NCI-H2171 treated with DMSO at 0.1 percent for 48 hours (cell line): ENCODE measurements at places on chromosomes 2 and 18.

- no peak for DNase-seq
These were observed 166.6 kb upstream of the PKDCC start for GRCh38 chr2:41881249-41881648.

DNA sequence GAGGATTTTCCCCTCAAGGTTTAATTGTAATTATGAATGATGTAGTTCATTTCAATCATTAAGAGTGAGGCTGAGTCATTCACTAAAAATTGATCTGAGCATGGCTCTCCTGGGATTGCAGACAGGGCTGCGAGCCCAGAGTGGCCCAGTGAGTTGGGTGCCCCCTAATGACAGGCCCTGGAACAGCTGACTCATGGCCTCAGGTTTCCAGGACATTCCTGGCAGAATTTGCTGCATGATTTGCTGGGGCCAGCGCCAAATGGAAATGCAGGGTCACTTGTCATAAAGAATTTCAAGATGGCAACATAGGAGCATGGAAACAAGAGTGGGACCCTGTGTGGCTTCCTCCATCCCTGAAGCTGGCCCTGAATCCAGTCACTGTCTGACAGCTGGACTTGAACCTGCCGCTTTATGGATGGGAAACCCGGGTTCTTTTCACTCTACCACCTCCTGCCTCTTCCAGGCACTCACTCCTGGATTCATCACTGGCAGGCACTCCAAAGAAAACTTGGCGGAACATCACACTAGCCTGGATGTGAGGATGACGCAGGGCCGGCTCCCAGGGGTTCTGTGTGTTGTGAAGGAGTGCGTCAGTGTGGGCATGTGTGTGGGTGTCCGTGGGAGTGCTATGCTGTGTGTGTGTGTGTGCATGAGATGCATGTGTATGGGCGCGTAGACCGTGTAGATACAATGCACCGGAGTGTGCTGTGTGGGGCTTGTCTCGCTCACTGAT is 15.2 kb downstream of the OTOF start:
- peak; percentile 20 for DNase-seq

DNA sequence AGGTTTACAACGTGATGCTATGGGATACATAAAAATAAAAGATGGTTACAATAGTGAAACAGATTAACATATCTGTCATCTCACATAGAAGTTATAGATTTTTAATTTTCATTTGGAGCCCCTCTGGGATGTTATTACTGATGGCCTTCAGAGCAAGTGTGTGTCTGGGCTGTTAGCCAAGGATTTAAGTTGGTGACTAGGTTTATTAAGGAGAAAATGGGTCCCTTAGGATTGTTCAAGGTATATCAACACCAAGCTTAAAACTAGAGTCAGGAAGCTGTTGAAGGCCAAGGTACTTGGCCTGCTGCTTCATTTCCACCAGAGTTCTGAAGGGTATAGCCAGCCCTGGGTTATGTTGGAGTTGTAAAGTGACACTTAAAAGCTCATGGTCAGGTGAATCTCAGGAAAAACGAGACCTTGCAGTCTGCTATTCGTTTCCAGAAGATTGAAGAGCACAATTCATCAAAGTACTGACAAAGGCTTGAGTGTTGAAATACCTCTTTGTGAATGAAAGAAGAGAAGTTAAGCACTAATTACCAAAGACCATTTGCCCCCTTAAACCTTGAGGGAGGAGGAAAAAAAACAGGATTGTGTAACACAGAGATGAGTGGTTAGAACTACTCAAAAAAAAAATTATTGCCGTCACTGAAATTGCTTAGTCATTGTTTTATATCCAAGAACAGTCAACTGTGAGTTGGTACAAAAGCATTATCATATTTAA is 48.4 kb downstream of the MAP2 start:
- DNase-seq, result peak; percentile 87

DNA sequence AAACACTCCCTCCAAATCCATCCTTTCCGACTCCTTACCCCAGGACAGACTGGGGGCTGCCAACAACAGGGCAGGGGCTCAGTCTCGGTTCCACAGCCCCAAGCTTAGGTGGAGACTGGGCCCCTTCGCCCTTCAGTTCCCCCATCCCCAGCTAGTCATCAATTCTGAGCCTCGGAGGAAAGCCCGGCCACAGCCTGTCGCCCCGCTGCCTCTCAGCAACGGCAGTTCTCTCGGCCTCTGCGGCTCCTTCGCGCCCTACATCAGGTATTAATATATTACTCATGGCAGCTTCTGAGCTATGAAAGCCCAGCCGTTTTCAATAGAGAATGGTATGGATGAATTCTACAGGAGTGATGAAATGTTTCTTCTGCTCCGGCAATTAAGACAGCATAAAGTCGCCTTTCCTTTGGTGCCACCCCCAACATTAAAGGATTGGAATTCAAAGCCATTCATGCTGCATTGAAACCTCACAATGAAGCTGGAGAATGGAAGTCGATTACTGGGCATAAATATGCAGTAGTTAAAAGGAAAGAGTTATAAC is 2.8 kb downstream of the HDAC4 start:
- DNase-seq, result no peak

- no peak for DNase-seq
These were observed 90.7 kb downstream of the NCKAP5 start for GRCh38 chr2:133477616-133477990.

GRCh38 chr18:34221971-34222306 is 2.8 kb downstream of the NOL4 start:
- DNase-seq, result peak; percentile 69

DNA sequence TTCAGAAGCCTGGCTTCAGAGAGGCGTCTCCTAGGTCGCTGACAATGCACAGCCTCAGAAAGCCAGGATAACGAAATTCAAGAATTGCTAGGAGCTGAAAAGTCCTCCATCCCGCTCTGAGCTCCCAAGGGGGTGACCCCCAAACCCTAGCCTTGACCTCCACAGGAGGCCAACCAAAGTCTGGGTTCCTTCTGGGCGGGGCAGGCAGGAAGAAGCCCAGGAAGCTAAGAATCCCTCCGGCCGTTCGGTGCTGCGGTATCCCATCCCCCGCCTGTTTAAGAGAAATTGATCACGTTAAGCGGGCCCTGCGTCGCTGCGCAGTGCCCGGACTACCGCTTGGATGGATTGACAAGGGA is 2.5 kb upstream of the OSR1 start:
- no peak for DNase-seq

DNA sequence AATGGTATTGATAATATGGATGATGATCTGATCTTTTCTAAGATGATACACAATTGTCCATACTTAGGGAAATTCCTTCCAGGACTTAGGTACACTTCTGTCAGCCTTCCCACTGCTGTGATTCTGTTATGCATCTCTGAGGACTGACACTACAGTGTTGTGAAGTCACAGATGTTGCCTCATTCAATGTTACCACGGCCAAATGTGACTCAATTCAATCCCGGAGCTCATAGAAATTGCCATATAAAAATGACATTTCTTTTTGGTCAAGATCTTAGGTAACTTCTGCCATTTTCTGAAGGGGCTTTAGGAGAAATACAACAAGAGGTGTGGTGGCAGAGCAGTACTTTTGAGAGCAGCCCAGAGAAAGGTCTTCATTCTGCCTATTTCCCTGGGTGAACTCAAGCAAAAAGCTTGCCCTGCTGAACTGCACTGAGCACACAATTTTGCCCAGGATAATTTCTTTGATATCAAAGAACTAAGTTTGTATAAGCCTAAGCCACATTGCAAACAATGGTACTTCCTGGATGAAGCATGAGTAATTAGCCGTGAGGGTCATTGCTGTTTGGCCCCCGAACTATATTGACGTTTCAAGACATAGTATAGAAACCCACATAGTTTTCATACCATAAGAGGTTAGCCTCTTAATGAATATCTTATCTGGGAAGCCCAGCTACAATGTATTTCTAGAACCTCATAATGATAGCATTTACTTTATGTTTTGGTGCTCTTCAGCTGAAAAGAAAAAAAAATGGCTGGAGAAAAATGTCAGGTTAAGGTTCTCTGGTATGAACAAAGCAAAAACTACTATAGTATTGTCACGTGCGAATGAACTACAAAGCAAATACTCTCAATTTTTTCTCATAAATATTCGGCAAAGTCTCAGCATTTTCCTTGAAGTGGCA is 437.4 kb downstream of the MEIS1 start:
- DNase-seq, result no peak

- DNase-seq, result no peak
These were observed 51.8 kb downstream of the FSIP2 start for GRCh38 chr2:185790361-185790760.

DNA sequence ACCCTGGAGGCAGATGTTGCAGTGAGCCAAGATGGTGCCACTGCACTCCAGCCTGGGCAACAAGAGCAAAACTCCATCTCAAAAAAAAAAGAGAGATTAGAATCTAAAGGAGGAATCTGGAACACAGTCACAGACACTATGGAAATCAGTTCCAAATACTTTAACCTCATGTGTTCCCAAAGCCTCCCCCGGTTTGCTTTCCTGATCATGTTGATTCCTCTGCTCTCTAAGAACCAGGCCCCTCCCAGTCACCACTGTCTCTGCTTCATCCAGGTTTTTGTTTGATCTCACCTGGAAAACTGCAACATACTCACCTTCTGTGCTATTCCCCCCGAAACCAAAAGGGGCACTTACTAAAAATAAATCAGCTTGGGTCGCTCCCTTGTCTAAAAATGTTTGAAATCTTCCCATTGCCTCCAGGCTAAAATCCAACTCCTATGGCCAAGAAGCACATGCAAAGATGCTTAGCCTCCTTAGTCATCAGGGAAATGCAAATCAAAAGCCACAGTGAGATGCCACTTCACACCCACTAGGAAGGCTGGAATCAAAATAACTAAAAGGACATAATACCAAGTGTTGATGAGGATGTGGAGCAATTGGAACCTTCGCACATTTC is 6.2 kb upstream of the NEU2 start:
- no peak for DNase-seq

- no peak for DNase-seq
These were observed 86.7 kb downstream of the TMEM18 start for GRCh38 chr2:590214-591175.

DNA sequence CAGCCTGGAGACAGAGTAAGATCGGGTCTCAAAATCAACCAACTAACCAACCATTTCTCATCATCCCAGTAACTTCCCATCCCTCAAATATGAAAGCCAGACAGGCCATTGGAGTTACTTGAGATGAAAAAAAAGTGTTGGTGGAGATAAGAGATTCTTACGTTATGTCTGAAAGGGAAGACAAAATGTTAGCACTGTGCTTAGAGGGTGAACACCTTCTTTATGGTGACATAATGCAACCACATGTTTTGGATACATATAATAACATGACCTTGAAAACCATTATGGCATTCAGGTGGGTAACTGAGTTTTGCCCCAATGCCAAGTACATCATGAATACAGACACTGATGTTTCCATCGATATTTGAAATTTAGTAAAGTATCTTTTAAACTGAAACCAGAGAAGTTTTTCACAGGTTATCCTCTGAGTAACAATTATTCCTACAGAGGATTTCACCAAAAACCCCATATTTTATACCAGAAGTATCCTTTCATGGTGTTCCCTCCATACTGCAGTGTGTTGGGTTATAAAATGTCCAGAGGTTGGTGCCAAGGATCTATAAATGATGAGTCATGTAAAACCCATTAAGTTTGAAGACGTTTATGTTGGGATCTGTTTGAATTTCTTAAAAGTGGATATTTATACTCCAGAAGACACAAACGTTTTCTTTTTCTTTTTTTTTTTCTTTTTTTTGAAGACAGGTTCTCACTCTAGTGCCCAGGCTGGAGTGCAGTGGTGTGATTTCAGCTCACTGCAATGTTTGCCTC is 45.5 kb downstream of the AAK1 start:
- DNase-seq, result no peak
